Right ventricle myocardium inferior (tissue), 1 donor: ENCODE measurements at places on chromosomes 1 and 21. TPM values are rescaled to one million over a fixed set of nuclear protein-coding genes. Genes with fewer than 3 reads are reported as not detected.

LAPTM5 gene
- total RNA-seq = 31.5 TPM

OR2L2 gene
- total RNA-seq = not detected

SPATC1L gene
- 7.7 TPM for total RNA-seq

TUFT1 gene
- 3.5 TPM for total RNA-seq

ADCY10 gene
- total RNA-seq = not detected

NHLH2 gene
- total RNA-seq = not detected

SMIM12 gene
- total RNA-seq = 40.6 TPM

DYNLT4 gene
- total RNA-seq = 1.0 TPM

RHCE gene
- 1.7 TPM for total RNA-seq

AVPR1B gene
- total RNA-seq = not detected

TSPEAR gene
- total RNA-seq = 0.65 TPM

ZBTB17 gene
- 23.4 TPM for total RNA-seq

ADGRL2 gene
- 42.2 TPM for total RNA-seq

NUP210L gene
- 0.30 TPM for total RNA-seq

SHISAL2A gene
- total RNA-seq = not detected

OVAAL gene
- 2.0 TPM for total RNA-seq

ADGRB2 gene
- 16.1 TPM for total RNA-seq

BARHL2 gene
- total RNA-seq = not detected

NOS1AP gene
- total RNA-seq = 3.5 TPM

PGLYRP3 gene
- total RNA-seq = not detected

PLA2G4A gene
- total RNA-seq = 2.5 TPM

CELA2B gene
- total RNA-seq = not detected

FCER1A gene
- total RNA-seq = 1.0 TPM

DISP1 gene
- 7.2 TPM for total RNA-seq

FCRLB gene
- 0.35 TPM for total RNA-seq

HPCAL4 gene
- 2.5 TPM for total RNA-seq

RNF186 gene
- total RNA-seq = not detected

PHGDH gene
- 9.7 TPM for total RNA-seq

HSPA6 gene
- 1.1 TPM for total RNA-seq

SH3D21 gene
- 1.6 TPM for total RNA-seq

CFAP74 gene
- not detected for total RNA-seq

BRDT gene
- total RNA-seq = not detected
